ENCODE measurements at places on chromosomes 7 and 10.

DNA sequence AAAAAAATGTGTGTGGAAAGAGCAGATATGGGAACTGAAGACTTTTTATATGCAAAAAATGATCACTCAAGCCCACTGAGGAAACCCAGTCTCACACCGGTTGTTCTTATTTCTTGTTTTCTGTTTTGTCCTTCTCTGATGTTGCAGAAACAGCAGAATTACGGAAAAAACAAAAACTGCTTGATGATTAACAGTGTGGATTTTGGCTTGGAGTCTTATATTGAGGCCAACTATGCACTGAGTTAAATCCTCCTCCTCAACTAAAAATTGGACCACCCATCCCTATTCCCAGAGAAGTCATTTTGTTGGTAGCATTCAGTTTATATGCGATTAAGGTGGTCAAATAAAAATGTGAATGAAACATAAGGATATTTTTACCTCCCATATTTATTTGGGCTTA is 246.1 kb downstream of the LRMDA start:
- DNase-seq = no peak

DNA sequence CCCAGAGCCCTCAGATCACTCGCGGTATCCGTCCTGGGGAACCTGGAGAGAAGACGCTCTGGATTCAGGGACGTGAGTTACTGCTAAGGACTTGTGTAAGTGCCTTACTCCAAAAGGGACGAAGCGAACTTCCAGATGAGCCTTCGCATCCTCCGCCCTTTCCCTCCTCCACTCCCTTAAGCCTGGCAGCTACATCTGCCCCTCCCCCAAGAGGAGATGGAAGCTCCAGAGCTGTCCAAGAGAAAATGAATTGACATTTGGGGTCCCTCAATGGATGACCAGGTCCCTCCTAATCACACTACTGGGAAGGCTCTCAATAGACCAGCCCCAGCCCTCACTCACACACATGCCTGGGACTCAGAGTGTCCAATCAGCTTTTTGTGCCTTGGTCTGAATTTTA is 31.3 kb upstream of the GDF10 start:
- DNase-seq = no peak

DNA sequence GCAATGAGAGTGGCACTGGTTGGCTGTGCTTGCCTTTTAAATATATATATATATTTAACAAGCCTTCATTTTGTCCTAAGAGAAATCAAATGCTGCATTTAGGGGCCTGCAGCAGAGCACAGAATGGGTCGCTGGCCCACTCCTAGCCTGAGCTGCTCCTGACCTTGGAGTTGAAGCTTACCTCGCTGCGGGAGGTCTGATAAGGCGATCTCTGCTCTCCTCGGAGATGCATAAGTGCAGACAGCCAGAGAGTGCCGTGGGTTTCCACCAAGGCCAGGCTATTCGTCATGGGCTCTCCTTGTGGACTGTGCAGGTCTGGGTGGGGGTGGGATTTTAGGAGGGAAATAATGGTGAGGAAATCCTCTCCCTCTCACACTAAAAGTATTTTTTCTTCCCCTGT is 99.5 kb upstream of the IKZF1 start:
- DNase-seq = no peak

GRCh38 chr7:7017707-7018280 is 164.6 kb upstream of the C1GALT1 start:
- DNase-seq = no peak

DNA sequence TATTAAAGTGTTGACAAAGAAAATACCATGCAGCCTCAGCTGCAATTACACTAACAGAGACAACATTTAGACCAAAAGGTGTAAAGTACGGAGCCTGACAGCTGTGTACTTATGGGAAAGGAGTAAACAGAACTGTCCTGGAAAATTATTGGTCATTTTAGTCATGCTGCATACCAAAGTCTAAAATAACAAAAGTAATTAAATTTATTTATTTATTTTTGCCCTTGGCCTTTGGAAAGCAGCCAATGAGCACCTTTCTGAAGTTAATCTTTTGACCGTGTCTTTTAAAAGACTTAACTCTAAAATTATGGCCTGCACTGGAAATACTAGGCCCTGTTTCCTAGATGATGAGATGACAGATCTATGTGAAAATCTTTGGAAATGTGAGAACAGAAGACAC is 597.6 kb downstream of the NXPH1 start:
- DNase-seq = no peak

GRCh38 chr7:109879287-109879828 is 1211.6 kb upstream of the LRRN3 start:
- no peak for DNase-seq

DNA sequence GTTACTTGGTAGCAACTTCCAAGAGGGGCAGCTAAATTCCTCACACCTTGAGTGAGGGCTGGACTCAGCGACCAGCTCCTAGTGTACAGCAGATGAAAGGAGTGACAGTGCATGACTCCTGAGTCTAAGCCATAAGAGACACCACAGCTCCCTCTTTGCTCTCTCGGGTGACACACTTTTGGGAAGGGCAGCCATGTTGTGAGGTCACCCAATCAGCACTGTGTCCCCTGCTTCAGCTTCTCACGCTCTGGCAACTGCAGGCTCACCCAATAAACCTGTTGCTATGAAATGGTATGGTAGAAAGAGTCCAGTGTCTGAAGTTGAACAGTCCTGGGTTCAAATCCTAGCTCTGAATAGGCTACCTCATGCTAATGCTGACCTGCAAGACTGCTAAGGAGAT is 20.9 kb downstream of the TMEM130 start:
- no peak for DNase-seq

DNA sequence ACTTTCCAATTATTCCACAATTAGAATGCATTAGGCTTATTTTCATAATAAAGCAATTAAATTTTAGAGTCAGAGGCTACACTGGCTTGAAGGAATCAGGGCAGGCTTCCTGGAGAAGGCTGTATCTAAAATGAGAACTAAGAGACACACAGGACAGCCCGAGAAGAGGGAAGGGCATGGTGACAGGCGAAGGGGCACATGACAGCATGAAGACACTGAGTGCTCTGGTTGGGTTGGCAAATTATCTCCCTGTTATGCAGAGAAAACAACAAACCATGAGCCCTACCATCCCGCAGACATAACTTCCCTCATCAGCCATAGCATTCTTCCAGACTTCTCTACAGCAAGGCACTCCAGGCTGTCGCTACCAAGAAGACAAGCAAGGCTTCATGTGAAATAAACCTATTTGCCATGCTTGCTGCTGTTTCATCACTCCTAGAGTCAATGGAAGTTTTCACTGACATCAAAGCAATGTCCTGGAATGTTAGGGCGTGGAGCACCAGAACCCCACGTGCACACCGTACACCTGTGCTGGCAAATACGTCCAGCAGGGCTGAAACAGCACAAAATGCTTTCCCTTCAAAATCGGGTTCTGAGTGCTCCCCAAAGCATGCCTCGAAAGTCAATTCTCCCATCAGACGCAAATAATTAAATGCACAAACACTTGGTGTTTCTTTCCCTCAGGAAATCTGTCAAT is 21.3 kb downstream of the VOPP1 start:
- DNase-seq = no peak

DNA sequence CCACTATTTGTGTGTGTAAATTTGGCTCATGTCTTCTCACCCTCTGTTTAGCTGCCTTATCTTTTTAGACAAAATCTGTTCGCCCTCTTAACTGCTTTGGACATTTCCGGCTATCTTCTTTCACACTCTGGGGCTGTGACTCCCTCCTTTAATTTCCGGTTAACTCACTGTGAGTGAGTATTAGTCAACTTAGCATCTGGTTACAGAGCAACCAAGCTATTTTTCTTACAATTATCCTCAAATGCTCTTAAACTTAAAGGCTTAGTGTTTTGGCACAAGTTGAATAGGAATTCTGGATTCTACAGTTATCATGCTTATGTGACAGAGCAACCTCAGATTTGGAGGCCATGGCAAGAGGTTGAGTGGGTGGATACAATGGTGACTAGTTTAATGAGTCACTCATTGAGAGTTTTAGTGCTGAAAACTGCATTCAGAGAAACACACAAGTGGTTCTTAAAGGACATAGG is 177.6 kb upstream of the SEMA3A start:
- DNase-seq = no peak

DNA sequence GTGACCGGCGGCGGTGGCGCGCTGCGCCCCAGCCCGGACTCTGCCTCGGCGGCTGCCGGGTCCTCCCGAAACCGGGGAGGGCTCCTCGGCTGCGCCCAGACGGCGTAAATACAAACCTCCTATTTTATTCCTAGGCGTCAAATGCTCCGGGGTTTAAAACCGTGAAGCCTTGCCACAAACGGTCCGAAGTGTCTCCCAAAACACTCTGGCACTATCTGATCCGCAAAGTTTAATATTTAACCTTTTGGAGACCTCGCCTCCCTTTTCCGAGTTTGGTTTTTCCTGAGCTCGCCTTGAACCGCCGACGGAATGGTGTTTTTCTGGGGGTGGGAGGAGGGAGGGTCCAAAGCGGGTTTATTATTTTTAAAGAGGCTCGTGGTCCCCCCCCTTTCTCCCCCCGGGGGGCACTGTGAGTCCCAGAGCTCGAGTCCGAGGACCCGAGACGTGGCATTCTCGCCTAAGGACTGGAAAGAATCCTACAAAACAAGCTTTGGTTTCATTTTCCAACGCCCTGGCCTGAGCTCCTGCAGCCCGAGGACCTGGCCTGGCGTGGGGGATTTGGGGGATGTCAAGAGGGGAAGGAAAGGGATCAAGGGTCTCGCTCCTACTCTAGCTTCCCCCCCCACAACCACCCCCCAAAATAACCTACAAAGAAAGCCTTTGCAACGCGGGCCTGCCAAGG is 1.8 kb downstream of the TNRC18 start:
- DNase-seq = no peak

DNA sequence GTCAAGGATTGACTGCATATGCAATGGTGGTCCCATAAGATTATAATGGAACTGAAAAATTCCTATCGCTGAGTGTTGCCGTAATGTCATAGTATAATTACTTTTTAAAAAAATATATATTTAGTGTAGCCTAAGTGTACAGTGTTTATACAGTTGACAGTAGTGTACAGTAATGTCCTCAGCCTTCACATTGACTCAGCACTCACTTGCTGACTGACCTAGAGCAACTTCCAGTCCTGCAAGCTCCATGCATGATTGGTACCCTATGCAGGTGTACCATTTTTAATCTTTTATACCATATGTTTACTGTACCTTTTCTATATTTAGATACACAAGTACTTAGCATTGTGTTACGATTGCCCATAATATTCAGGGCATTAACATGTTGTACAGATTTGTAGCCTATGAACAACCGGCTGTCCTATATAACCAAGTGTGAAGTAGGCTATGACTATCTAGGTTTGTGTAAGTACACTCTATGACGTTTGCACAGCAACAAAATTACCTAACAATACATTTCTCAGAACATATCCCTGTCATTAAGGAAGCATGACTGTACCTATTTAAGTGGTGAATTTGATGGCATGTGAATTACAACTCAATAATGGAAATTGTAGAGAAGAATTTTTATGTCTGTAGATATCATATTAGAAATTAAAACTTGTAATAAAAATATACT is 40.9 kb downstream of the CCNY start:
- no peak for DNase-seq

DNA sequence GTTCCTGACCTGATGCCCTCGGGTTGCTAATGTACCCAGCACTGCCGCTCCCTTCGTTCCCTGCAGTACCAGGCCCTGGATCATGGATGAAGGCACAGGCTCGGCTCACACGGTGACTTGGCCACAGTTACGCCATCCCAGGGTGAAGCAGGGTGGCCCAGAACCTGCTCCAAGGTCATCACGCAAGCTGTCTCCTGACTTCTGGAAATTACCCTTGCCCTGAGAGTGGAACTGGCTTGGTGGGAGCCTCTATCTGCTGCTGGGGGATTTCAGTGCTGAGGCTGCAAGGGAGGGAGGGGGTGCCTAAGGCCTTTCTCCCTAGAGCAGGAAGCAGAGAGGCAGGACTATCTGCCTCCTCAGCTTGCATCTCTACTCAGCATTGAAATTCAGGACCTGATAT is 36.6 kb downstream of the FIGNL1 start:
- DNase-seq = no peak

- DNase-seq = peak; percentile 86
Observed at GRCh38 chr7:101386558-101387231, 24.0 kb downstream of the COL26A1 start.
